ENCODE measurements at places on chromosomes 2 and 18.

DNA sequence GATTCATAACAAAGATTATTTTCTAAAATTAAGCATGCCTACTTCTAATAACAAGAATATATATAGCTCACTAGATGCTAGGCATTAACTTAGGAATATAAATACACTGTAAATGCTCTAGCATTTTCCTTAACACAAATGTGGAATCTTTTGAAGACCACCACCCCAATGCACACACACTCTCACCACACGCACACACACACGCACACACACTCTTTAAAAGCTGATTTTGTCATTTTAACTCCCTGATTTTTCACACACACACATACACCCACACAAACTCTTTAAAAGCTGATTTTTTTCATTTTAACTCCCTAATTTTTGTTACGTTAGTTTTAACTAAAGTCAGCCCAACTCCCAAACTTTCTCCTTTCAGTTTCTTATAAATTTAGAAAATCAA lies 3.0 kb downstream of the COL5A2 start:
- DNase-seq: no peak

DNA sequence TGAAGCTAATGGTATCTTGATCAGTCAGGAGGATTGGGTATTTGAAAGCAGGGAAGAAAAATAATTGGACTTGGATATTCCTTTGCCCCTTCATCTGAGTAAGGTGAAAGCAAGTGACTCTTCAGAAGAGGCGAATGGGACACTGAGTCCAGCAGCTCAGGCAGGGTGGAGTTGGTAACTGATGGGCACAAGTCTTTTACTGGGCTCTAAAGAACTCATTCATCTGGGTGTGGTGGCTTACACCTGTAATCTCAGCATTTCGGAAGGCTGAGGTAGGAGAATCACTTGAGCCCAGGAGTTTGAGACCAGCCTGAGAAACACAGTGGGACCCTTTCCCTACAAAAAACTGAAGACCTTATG lies 11.2 kb downstream of the CFLAR start:
- DNase-seq: no peak

DNA sequence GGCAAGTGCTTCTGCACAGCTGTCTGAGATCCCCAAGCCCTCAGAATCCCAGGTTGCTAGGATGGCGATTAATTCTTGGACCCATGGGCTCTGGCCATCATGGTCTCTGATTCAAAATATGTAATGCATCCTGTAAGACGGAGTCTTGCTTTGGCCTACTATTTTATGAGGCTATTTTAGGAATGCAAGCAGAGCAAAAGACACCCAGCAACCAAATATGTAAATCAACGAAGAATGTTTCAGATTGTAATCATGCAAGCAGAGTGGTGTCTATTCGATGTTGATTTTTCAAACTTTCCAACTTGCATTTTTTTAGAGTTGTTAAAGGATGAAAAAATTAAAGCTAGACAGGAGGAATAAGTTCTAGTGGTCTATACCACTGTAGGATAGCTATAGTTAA lies 154.8 kb downstream of the COL6A3 start:
- DNase-seq: no peak

GRCh38 chr2:158633261-158633660 lies 161.9 kb upstream of the DAPL1 start:
- DNase-seq: no peak

DNA sequence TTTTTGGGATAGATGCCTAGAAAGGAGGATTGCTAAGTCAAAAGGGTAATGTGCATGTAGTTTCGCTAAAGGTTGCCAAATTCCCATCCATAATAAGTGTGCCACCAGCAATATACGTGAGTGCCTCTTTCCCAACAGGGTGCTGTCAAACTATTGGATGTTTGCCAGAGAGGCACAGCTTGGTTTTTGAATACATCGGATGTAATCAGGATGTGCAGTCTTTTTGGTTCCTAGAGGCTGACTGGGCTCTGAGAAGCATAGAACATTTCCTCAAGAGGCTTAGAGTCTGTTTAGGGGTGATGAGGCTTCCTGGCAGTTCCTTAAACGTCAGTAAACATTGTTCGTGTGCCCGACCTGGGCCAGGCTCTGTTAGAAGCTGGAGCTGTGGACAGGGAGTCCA lies 28.0 kb downstream of the AGAP1 start:
- DNase-seq: peak; percentile 74

DNA sequence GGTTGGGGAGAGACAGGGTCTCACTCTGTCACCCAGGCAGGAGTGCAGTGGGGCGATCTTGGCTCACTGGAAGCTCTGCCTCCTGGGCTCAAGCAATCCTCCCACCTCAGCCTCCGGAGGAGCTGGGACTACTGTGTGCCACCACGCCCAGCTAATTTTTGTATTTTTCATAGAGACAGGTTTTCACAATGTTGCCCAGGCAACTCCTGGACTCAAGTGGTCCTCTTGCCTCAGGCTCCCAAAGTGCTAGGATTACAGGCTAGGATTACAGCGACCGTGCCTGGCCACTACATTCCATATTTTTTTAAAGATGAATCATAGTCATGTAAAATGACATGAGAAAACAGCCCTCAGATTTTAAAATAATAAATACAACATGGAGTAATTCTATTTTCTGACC lies 32.3 kb downstream of the CWC22 start:
- no peak for DNase-seq

DNA sequence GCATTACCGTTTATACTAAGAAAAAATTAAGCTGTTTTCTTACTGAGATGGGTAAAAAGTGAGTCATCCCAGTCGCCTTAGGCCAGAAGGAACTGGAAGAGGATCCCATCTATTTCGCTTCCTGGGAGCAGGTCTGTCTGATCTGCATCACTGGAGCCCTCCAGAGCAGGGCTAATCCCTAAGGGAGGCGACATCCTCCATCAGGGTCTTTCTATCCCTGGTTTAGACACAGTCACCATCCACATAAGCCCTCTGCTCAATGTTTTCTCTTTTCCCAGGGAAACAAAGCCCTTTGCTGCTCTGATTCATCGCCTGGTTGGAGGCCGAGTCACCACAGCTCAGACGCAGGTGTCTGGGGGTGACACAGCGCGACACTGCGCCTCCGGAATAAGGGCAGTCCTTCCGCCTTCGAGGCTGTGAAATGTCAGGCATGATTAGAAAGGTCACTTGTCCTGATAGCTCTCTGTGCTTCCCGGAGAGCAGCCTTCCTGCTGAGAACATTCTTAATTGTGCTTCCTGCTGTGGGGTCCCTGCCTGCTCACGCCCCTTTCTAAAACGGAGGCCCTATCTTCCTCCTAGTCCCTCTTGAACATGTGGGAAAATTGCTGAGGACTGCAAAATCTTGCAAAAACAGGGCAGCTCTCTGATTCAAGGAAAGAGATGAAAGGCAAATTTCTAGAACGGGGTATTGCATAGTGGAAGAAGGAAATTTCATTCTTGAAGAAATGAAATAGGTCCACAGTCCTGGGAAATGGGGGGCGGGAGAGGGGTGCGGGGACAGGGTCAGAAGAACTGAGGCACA lies 56.3 kb downstream of the MARCHF4 start:
- no peak for DNase-seq

DNA sequence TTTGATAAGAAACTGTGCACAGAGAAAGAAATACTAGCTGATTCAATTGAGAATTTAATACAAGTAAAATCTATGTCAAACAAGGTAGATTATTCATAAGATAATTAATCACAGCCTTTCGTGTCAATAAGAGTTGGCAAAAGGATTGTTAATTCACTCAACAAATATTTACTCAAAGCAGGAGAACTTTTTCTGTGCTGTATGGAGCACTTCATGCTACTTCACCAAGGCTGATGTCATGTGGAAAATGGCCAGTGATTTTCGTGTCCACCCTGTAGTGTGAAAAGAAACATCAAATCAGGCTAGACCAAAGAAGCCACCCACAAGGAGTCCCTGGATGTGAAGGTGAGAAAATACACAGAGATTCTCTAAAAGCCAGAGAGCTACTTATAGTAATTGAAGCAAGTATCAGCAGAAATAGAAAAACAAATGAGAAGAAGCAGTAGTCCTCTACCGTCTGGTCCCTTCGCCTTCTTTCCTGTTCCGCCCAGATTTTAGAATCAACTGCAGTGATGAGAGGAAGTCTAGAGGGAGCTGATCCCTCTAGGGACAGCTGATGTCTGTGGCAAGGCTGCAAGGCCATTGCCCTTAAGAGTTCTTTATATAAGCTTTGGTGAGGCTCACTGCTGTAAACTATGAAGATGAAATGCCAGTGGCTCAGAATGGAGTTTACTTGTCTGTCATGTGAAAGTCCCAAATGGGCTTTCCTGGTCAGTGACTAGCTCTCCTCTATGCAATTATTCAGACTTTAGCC lies 201.3 kb upstream of the APCDD1 start:
- DNase-seq: no peak

DNA sequence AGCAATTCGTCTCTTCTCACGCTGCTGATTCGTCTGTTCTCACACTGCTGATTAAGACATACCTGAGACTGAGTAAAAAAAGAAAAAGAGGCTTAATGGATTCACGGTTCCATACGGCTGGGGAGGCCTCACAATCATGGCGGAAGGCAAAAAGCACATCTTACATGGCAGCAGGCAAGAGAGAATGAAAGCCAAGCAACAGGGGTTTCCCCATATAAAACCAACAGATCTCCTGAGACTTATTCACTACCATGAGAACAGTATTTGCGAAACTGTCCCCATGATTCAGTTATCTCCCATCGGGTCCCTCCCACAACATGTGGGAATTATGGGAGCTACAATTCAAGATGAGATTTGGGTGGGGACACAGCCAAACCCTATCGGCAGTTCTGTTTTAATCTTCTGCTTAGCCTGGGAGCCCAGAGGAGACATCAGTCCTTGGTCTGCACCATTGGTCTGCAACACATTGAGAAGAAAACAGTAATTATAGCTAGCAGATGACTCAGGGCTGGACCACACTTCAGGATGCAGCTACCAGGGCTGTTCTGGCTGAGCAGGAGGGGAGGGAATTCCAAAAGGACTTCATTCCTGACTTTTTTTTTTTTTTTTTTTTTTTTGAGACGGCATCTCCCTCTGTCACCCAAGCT lies 69.4 kb downstream of the CABLES1 start:
- no peak for DNase-seq

GRCh38 chr2:30115141-30115980 lies 31.4 kb upstream of the YPEL5 start:
- peak; percentile 32 for DNase-seq

DNA sequence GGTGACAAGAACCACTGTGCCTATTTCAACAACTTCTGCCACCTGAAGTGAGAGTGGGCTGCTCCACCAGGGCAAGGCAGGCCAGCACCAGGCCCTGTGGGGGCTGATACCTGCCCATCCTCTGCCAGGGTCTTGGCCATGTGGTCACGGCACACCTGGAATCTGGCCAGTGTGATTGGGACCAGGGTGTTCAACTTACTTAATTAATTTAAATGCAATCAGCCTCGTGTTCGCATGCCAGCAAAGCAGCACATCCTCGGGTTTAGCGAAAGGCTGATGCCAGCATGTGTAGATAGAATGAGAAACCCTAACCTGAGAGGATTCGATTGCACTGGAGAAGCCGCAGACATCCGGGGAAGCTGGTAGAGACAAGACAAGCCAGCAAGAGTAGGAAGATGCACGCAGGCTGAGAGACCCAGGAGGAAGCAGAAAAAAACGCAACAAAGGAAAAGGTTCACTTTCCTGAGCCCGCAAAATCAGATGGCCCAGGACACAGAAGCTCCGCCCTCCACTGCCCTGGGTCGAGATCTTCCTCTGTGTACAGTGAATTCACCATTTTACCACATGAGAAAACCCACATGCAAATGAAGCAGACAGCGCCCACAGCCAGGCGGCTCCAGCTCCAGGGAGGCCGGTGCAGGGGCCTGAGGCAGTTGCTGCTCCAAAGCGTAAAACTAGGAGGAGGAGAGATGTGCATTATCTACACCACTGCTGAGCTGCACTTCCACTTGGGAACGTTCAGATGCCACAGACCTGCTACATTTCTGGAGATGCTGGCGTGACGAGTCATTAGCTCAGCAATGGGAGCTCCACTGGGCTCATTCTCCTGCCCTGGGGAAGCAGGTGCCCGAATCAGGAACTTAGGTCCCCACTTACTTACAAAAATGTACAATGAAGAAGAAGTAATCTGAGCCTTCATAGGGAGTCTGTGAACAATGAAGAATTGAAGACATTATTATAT lies 92.1 kb downstream of the TMEM18 start:
- no peak for DNase-seq

GRCh38 chr2:56379066-56379465 lies 195.3 kb downstream of the CCDC85A start:
- no peak for DNase-seq

- DNase-seq: no peak
These were observed 8.8 kb upstream of the GBX2 start for GRCh38 chr2:236176951-236177350.

DNA sequence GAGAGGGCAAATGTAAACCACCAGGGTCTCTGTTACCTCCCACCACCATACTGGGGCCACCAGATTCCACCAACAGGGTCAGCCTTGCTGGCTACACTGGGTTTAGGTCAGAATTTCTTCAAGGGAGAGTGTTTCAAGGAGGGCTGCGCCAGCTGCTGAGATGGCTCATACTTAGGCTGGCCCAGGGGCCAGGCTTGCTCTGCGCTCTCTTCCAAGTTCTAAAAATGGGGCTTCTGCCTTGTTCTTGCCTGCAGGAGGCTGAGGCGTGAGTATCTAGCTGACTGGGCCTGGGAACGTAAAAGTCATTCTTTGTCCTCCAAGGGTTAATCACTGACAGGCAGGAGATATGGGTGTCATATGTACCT lies 28.1 kb downstream of the MRPL33 start:
- no peak for DNase-seq

DNA sequence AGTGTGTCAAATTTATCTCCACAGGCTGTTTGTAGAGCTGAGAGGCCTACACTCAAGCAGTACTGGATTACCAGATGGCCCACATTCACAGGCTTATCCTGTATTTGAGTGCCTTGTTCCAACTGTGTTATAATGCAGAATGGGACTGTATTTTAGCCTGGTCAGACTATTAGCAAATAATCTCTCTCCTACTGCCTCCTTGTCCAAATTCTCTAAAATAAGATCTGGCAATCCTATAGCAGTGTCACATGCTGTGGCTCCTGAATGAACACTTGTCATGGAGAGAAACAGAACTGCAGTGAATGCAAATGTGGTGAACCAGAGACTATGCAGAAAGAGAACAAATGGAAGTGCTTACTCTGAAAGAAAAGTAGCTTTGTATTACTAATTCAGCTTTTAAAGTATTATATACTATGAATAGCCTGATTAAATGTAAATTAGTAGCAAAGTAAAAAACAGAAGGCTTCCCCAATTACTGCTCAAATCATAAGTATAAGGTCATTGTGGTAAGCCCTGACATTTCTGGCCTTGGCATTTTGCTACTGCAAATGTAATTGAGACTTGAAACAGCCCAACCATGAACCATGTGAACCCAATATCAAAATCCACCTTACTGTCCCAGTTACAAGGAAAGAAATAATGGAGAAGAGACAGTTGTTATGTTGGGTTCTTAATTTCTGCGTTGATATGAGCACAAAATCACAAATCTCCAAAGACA lies 80.0 kb downstream of the MAP4K3 start:
- DNase-seq: no peak

GRCh38 chr18:2856547-2857170 lies 9.9 kb downstream of the EMILIN2 start:
- DNase-seq: no peak

DNA sequence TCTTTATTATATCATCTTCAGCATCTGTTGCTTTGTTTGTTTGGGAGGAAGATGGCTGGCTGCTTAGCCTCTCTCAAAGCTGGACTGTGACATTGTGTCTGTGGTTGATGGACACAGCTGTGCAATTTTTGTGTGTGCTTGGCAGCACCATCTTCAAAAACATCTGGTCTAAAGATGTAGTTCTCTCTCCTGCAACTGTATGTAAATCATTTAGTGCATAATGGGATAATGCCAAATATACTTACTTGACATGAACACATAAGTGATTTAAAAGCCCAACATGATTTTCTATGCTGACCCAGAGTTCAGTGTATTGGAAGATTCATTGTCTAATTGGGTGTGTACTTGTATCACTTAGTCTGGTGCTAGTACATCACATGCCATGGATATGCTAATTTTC lies 112.2 kb downstream of the MAP4K4 start:
- DNase-seq: no peak

Measured in NCI-H446 treated with DMSO at 0.1 percent for 48 hours (cell line).